Cerebellum (tissue), 4 donors: ENCODE measurements at places on chromosomes 5 and 9. TPM values are rescaled to one million over a fixed set of nuclear protein-coding genes. Genes with fewer than 3 reads are reported as not detected.

Gene SPZ1
- not detected for total RNA-seq

Gene DMGDH
- 3.8 TPM for total RNA-seq

Gene ACOT12
- 2.4 TPM for total RNA-seq

Gene DHFR
- 35.6 TPM for total RNA-seq

Gene C5orf22
- 20.3 TPM for total RNA-seq

Gene IFNA10
- not detected for total RNA-seq

Gene ARL14EPL
- not detected for total RNA-seq

Gene SPRY4
- total RNA-seq: 13.5 TPM
